Left colon (tissue), 2 donors: ENCODE measurements at places on chromosomes 7 and 10. TPM values are rescaled to one million over a fixed set of nuclear protein-coding genes. Genes with fewer than 3 reads are reported as not detected.

- DNase-seq, result no peak
Measured at GRCh38 chr7:49102411-49102810, 178.1 kb downstream of the CDC14C start.

DNA sequence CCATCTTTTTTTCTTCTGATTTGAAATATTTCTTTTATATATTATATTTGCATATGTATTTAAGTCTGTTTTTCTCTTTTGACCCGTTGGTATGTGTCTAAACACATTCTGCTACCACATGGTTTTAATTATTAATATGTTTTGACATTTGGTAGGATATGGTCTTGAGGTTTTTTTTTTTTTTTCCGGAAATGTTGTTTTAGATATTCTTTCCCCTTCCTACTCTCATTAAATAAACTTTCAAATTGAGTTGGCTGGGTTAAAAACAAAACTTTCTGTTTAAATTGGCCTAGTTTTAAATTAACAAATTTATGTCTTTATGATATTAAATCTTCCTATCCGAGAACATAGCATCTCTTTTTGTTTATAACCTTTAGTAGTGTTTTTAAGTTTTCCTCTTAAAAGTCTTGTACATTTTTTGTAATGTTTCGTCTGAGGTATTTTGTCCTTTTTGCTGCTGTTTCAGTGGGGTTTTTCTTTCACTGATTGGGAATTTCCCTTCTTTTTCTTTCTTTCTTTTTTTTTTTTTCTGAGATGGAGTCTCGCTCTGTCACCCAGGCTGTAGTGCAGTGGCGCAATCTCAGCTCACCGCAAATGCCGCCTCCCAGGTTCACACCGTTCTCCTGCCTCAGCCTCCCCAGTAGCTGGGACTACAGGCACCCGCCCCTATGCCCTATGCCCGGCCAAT is 25.4 kb downstream of the STAM start:
- no peak for DNase-seq

- DNase-seq, result no peak
Measured at GRCh38 chr10:37747081-37747480, 110.3 kb downstream of the ZNF248 start.

GRCh38 chr7:78326876-78327275 is 528.3 kb downstream of the PHTF2 start:
- no peak for DNase-seq

The HTRA1 gene
- total RNA-seq, result 14.6 TPM

The MBLAC1 gene
- 3.9 TPM for total RNA-seq

The PNLIPRP1 gene
- total RNA-seq, result 0.82 TPM

The MTG1 gene
- 49.5 TPM for total RNA-seq
